GM12878 (cell line): ENCODE measurements at places on chromosomes 12 and 14. TPM values are rescaled to one million over a fixed set of nuclear protein-coding genes. Genes with fewer than 3 reads are reported as not detected.

The PNMA1 gene
- 22.4 and 24.0 TPM in 2 replicates for total RNA-seq

The SAMD15 gene
- 0.74 and 1.1 TPM in 2 replicates for total RNA-seq

The CEBPE gene
- 0.21 TPM in 1 of 2 replicates, not detected in the other for total RNA-seq

The WNT1 gene
- not detected in 2 replicates for total RNA-seq

The CCDC175 gene
- total RNA-seq: not detected in 2 replicates

The TPH2 gene
- total RNA-seq: not detected in 2 replicates

The KRT5 gene
- total RNA-seq: not detected in 2 replicates

- DNase-seq: no peak
Observed at GRCh38 chr12:15644700-15645099, 144.5 kb downstream of the EPS8 start.

DNA sequence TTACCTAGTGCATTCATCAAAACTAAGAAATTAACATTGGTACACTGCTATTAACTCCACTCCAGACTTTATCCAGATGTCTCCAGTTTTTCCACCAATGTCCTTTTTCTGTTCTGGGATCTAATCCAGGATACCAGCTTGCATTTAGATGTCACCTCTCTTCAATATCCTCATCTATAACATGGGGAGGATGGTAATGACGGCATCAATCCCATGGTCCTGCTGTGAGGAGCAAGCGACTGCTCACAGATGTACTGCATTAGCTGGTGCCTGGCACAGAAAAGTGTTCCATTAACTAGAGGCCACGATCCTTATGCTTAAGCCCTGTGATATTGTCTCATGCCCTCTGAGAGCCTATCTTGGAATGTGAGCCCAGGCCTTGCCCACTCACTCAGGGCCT, 53.8 kb downstream of the CALM1 start:
- no peak for DNase-seq

DNA sequence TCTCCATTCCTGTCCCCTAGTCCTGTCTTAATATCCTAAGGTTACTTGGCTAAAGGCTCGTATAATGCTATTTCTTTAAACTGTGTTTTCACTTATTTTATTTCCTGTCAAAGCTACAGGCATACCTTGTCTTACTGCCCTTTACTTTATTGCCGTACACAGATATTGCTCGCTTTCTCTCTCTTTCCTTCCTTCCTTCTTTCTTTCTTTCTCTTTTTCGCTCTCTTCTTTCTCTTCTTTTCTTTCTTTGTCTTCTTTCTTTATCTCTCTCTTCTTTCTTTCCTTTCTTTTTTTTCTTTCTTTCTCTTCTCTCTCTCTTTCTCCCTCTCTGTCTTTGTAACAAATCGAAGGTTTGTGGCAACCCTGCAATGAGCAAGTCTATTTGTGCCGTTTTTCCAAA, 123.9 kb upstream of the ARHGAP5 start:
- DNase-seq: no peak

- DNase-seq: no peak
Observed at GRCh38 chr14:77105145-77105939, 7.3 kb downstream of the CIPC start.

DNA sequence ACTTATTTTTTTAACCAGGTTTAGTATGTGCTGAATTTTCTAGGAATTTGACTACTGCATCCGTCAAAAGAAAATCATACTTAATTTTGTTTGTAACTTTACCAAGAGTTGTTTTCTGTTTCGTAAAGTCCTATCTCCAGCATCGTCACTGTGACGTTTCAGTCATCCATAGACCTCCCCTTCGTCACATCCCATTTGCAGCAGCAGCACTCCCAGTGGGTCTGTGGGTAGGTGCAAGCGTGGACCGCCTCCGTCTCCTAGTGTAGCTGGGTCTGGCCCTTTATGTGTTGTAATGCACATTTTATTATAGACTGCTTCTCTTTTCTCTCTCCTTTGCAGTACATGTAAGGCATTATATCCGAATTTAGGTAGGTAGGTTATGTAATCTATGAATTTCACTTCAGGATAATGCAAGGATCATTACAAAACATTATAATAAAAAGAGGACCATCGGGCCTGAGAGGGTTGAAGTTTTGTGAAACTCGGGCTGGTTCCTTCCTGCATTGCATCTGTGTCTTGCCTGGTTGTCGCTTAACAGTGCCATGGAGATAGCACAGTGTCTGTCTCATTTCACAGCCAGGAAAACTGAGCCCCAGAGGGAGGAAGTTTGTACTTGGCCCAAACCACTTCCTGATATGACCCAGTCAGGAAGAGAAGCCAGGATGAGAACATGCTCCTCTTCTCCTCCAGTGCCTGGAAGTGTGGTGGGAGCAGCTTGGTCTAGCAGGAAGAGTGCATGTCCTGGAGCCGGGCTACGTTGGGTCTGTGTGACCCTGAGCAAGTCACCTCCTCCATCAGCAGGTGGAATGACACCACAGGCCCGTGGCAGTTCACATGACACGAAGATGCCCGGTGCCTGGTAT, 41.3 kb downstream of the EVL start:
- DNase-seq: no peak

GRCh38 chr12:127245437-127245836, 1021.5 kb upstream of the TMEM132C start:
- DNase-seq: no peak

DNA sequence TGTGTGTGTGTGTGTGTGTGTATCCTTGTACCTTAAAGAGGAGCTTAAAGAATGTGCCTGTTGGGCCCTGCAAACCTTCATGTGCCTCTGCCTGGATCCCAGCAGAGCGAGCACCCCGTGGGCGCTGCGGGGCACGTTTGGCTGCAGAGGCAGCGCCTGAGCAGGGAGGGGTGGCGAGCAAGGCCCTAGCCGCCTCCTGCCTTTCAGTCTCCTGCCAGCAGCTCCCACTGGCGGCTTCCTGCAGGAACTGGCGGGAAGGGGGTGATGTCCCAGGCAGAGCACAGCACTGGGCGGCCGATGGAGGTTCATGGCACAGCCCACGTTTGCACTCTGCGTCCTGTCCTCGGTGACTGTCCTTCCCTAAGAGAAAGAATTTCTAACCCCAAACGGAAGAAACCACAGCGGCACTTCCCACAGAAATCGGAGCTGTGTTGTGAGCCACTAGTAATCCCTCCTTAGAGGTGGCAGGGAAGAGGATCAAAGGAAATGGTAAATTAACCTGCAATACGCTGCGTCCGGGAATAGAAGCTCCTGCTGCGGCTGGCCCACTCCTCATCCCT, 19.8 kb downstream of the ZBTB42 start:
- no peak for DNase-seq

- DNase-seq: no peak
Observed at GRCh38 chr12:64534672-64535199, 75.6 kb upstream of the RASSF3 start.

DNA sequence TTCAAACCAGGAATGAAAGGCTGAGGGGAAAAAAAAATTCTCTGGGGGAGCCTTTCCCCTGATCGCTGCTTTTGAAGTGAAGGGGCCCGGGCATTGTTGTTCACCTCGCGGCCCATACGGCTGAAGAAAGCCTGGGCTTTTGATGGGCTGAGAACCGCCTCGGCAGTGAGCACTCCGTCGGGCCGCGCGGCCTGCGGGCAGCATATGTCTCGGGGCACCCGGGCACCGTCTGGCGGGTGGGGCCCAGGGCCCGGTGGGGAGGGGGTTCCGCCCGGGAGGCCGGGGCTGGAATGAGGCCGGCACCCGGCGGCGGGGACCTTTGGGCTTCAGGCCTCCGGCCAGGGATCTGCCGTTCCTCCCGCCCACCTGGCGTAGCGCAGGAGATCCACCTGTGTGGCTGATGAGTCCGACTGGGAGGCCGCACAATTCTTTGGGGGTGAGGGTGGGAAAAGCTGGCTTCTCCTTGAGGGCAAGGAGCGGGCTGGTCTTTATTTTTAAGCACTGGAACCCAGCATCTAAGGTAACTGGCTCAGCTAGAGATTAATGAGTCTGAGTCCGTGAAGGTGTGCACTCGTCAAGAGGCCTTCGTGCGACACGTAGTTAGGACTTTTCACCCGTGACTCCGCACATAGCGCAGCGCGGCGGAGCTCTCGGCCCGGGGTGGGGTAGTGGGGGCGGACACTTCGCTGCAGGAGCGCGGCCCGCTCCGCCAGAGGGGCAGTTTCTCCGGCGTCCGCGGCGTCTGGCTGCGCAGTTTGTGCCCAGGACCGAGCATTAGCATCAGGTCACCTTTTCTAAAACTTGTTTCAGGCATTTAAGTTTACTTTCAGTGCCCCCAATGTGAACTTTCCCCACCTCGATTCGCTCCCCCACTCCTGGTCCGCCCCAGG, 10.6 kb downstream of the FOXA1 start:
- DNase-seq: no peak

GRCh38 chr12:117857632-117858612, 110.9 kb downstream of the KSR2 start:
- DNase-seq: peak; percentile 25

- no peak for DNase-seq
Observed at GRCh38 chr12:39619316-39619659, 315 bp downstream of the ABCD2 start.

- no peak for DNase-seq
Observed at GRCh38 chr12:101857043-101857558, 20.3 kb upstream of the DRAM1 start.

DNA sequence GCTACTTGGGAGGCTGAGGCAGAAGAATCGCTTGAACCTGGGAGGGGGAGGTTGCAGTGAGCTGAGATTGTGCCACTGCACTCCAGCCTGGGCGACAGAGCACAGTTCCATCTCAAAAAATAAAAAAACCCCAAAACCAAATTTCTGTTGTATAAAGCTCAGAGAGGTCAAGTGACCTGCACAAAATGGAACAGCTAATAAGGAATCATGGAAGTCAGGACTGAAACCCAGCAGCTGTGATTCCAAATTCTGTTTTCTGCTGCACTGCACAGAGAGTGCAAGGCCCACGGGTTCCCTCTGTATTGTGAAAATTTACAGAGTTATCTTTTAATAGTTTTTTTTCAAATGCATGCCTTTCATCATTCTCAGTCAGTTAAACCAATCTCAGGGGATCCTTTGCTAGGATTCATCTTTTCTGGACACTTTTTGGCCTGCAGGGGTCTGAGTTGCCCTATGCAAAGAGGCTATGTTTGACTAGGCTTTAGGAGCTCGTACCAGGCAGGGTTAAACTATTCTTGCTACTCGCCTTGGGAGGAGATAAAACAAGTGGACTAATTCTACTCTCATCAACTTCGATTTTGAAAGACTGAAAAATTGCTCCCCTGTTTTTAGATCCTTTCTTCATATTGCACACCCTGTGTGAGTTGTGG, 26.1 kb upstream of the AACS start:
- no peak for DNase-seq

DNA sequence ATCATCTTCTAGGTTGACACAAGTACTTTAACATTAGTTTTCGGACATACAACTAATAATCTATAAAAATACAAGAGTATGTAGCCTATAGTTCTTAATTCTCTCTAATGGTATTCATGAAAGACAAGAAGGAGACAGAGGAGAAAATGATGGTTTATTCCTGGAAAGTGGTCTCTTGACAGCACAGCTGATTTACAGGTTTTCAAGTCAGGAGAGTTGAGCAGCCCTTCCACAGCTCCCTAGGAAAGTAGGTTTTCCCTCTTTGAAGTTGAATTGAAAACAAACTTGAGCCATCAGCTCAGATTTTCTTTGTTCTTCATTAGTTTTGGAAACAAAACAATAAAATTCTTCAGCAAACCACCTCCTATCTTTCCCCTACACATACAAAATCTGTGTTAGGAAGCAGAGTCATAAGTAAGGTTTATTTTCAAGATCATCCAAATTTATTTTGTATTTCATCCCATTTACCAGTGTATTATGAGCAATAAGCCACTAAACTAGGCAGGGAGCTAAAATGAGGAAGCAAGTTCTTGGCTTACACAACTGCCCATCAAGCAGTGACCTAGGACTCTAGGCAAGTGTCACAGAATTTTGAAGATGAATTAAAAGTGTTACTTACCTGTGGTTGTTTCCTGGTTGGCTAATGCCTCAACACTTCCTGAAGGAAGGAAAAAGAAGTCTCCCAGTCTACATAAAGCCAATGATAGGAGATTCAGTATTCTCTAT, 357.0 kb downstream of the BCAT1 start:
- no peak for DNase-seq

- DNase-seq: no peak
Observed at GRCh38 chr14:79544698-79545070, 666.6 kb downstream of the DIO2 start.

DNA sequence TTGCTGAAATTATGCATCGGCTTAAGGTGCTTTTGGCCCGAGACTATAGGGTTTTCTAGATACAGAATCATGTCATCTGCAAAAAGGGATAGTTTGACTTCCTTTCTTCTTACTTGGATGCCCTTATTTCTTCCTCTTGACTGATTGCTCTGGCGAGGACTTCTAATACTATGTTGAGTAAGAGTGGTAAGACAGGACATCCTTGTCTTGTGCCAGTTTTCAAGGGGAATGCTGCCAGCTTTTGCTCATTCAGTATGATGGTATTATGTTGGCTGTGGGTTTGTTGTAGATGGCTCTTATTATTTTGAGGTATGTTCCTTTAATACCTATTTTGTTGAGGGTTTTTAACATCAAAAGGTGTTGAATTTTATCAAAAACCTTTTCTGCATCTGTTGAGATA, 8.3 kb downstream of the BMAL2 start:
- DNase-seq: no peak

GRCh38 chr12:79191391-79191790, 326.8 kb downstream of the SYT1 start:
- no peak for DNase-seq

DNA sequence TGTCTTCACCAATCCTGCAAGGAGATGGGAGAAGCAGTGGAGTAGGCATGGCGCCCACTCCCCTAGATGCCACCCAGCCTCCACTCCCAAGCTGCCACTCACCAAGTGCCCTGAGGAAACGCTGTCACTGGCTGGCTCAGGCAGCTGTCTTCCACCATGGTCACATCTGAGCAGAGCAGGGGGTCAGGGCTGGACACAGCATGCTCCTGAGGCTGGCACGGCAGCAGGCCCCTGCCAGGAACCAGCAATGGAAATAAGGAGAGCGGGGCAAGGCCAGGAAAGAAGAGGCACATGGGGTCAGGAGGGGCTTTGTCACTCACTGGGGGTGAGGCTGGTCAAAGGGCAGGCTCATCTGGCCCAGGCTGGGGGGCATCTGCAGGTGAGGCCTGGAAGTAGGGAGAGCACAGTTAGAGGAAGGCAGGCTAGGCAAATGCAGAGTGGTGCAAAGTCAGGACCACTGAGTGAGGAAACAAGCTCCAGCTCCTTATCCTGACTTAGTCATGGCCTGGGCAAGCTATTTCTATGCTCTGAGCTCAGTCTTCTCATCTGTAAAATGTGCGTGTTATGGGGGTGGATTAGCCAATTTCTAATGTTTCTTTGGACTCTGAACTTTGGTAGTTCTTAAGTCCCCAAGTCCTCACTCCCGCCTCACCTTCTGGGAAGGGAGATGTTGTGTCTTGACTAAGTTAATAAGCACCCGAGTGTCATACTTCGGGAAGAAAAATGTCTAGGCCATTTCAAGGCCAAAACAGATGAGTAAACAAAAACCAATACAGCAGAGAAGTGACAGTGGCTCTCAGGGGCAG, 8.0 kb downstream of the NAB2 start:
- no peak for DNase-seq

DNA sequence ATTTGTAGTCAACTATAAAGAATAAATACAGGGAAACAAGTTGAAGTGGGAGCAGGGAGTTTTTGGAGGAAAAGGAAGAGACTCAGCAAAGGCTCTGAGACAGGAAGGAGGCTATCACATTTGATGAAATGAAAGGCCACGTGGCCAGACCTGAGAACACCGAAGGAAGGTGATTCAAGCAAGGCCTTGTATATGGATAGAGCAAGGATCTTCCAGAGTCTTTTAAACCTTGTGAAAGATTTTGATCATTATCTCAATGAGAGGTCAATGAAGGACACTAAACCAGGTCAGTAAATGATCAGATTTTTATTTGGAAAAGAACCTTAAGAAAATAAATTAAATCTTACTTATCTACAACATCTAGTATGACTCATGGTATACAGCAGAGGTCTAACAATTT, 523.5 kb downstream of the SLC16A7 start:
- no peak for DNase-seq
